ENCODE measurements at places on chromosomes 16 and 17. TPM values are rescaled to one million over a fixed set of nuclear protein-coding genes. Genes with fewer than 3 reads are reported as not detected.

DNA sequence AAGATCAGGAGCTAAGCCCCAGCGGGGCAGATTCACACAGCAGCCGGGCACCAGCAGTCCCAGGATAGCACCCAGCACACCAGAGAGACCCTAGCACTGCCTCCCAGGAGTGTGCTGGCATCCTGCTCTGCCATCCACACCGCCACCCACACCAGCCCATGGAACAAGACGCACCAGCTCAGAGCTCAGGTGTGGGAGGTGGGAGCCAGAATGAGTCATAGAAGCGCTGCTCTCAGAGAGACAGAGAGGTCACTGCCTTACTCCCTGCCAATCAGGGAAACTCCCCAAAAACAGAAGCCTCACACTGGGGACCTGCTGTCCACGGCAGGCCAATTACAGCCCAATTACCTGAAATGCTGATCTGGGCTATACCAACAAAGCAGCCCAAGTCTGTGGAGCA is 64.9 kb downstream of the CDYL2 start:
- no peak for DNase-seq

DNA sequence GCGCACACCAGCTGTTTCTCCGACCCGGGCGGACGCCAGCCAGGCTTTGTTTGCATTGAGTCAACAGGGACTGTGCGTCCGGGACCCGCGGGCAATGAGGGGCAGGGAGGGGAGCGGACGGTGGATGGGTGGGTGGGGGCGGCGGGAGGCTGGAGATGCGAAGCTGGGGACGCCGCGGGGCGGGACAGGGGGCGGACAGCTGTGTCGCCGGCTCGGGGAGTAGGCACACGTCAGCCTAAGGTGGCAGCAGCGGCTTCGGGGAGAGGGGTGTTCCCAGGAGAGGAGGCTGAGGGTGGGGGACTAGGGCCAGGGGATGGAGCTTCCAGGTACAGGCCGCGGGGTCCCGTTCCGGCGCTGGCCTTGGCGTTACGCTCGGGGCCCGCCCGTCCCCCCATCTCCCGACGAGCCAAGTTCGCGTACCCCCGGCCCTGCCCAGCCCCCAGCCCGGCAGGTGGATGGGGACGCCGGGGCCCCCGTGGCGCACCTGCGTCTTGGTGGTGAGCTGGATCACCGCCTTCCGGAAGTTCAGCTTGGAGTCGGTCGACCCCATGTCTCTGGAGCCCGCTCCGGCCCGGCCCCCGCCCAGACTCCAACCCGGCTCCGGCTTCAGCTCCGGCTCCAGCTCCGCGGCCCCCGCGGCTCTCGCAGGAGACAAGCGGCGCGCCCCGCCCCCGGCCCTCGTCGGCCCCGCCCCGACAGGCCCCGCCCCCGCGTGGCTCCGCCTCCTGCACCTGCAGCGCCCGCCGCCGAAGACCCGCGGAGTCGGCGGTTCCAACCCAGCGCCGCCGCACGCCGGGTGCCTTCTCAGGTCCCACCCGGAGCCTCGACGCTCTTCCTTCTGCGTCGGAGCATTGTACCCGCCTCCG is at the start of gene HID1:
Gene HID1, minus strand, starts transcription at position 653 of the 866 bp plus-strand sequence. Its CDS starts 103 bp downstream, at position 550.
- DNase-seq, result peak; percentile 85

DNA sequence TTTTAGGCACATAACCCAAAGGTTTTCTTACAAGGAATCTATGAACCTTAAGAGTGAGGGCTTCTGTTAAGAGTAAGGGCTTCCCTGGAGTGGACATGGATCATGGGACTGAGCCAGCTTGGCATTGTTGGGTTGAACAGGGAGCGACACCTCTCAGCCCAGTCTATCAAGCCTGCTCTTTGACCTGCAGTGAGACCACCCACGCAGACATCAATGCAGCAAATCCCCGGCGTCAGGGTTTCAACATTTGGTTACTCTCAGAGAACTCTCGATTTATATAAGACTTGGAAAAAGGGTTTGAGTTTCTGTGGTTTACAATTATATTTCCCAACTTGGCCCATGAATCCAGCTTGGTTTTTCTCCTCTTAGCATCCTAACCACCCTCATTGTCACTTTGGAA is 299.9 kb downstream of the WWOX start:
- no peak for DNase-seq

- DNase-seq, result no peak
These were observed 23.1 kb upstream of the SLC35B1 start for GRCh38 chr17:49730785-49731434.

DNA sequence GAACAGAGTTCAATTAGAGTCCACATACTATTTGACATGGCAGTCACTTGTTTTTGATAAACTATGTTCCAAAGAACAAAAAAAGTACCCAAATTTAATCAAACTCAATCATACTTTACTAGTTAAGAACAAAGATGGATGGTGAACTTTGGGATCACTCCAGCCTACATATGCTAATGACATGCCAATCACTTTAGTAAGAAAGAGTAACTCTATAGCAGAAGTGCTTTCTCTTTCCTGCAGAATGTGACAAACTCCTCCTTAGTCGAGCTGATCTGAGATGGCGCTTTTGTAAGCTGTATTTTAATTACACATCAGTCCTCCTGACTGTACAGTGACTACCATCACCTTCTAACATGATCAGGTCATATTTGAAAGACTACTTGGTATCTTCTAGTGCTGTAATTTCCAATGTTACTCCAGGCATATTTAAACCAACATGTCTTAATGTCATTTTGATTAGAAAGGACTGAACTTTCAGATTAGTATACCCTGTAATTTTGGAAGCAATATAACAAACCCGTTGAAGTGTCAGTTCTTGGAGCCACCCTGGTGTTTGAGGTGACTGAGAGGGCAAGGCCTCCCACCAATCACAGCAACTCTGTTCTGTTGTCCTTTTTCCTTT is 4.1 kb downstream of the NETO2 start:
- DNase-seq, result no peak

- peak; percentile 95 for DNase-seq
These were observed 33.9 kb downstream of the BAHCC1 start for GRCh38 chr17:81428948-81429774.

GRCh38 chr17:28871056-28871579 is 16.3 kb downstream of the ERAL1 start:
- DNase-seq, result no peak

GRCh38 chr16:48430890-48431289 is 45.7 kb upstream of the SIAH1 start:
- no peak for DNase-seq

DNA sequence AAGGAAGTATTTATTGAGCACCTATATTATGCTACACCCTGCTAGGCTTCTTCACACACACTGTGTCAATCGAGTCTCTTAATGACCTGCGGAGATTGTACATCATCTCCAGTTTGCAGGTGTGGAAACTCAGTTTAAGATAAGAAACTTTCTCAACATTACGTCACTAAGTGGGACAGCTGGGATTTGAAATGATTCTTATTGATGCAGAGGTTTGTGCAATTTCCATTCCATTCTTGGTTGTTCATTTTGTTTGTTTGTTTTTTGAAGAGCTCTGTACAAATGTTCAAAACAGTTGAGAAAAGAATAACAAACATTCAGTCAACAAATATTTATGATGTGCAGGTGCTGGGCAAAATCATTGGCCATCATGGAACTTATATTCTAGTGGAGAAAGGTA is 84.8 kb downstream of the MAP2K6 start:
- no peak for DNase-seq

DNA sequence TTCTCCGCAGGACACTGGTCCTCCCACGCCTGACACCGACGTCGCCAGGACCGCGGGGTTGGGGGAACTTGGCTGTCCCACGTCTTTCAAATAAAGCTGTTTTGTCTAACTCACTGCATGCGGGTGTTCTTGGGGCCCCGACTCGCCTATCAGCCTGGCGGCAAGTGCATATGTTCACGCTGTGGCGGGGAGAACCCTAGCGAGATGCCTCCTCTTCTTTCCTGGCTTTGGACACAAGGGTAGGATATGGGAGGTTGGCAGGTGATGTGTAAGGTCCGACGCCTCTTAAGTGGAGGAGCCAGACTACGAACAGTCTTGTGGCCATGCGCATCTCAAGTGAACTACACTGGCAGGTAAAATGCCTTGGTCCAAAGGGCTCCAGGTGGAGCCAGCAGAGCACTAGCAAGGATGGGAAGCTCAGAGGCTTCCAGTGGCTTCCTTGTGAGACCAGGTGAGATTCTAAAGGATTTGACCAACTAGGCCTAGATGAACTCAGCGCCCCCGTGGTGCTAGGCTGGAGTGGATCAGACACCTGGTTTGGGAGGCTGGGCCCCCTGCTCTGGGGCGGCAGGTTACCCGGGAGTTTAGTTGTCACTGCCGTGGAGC is 873 bp upstream of the RPS2 start:
- no peak for DNase-seq

- no peak for DNase-seq
These were observed 23.5 kb downstream of the CFAP97D1 start for GRCh38 chr17:43803758-43804157.

DNA sequence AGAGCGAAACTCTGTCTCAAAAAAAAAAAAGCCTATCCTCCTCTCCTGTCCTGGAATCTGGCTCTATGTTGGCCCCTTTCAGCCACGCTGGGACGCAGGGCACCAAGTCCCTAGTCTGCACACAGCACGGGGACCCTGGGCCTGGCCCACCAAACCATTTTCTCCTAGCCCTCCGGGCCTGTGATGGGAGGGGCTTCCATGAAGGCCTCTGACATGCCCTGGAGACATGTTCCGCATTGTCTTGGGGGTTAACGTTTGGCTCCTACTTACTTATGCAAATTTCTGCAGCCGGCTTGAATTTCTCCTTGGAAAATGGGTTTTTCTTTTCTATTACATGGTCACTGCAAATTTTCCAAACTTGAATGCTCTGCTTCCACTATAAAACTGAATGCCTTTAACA is 12.6 kb upstream of the GPT2 start:
- no peak for DNase-seq

DNA sequence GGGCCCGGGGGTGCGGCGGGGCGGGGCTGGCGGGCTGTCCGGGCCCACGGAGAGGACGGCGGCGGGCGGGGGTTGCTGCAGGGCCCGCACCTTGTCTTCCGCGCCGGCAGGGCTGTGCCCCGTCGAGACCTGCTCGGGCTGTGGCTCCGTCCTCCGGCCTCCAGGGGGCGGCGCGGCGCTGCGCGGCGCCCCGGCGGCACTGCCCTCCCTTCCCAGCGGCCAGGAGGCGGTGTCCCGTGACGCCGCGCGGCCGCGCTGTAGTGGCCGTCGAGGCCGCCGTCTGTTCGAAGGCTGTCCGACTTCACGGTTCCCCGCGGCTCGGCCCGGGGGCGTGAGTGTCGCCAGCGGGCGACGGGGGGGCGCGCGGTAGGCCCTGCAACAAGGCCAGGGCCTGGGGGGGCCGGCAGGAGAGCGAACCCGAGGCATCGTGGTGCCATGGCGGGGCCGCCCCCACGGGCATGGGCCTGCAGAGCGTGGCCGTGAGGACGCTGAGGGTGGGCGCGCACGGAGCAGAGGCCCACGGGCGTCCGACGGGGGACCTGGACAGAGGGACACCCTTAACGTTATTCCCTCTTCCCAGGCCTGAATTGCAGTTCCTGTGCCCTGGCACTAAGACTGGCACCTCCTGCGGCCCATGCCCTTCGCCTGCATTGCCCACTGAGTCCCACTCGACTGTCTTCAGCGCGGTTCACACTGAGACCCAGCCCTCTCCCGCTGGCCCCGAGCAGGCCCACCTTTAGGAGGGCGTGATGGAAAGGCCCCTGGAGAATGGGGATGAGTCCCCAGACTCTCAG is at the start of gene PLEKHG4:
Gene PLEKHG4, plus strand, starts transcription at position 237 of the 794 bp plus-strand sequence. Its CDS starts 513 bp downstream, at position 750.
- DNase-seq, result peak; percentile 60

Gene MT3
- total RNA-seq, result not detected

DNA sequence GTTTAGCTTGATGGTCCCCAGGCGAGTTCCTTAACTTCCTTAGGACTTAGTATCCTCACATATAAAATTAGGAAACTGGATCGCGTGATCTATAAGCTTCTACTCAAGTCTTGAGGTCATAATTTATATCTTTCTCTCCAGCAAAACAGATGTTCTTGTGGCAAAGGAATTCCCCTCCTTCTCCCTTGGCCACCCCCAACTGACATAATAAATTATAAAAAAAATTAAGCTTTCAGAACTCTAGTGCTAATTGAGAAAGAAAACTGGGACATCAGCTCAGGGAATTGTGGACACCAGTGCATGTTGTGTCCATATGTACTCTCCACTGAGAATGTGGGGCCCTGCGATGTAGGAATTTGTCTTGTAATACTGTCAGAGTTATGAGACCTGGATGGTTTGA is 13.5 kb downstream of the GNAO1 start:
- DNase-seq, result no peak
